NCI-H2107 (cell line): ENCODE measurements at places on chromosomes 13 and 19.

GRCh38 chr19:19385896-19386869 is 19.3 kb upstream of the GATAD2A start:
- DNase-seq: no peak

DNA sequence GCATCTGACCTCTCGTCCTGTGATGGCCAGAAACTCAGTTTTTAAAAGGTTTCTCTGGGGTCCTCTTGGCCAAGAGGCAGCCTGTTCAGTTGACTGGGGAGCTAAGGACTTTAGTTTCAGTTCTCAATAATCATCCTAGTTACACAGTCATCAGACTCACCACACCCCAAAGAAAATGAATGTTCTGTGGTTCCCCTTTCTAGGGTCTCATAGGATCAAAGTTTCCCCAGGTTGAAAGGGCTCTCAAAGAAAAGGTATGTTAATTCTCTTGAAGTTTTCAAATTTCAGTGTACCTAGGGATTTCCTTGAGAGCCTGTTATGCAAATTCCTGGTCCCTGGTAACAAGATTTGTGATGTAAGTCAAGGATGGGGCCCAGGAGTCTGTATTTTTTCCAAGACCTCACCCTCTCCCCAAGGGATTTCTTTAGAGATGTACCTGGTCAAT is 94.9 kb downstream of the FAM216B start:
- no peak for DNase-seq

GRCh38 chr19:36894849-36895383 is 21.2 kb downstream of the ZNF829 start:
- DNase-seq: no peak

GRCh38 chr13:106232681-106233080 is 302.8 kb downstream of the EFNB2 start:
- no peak for DNase-seq

DNA sequence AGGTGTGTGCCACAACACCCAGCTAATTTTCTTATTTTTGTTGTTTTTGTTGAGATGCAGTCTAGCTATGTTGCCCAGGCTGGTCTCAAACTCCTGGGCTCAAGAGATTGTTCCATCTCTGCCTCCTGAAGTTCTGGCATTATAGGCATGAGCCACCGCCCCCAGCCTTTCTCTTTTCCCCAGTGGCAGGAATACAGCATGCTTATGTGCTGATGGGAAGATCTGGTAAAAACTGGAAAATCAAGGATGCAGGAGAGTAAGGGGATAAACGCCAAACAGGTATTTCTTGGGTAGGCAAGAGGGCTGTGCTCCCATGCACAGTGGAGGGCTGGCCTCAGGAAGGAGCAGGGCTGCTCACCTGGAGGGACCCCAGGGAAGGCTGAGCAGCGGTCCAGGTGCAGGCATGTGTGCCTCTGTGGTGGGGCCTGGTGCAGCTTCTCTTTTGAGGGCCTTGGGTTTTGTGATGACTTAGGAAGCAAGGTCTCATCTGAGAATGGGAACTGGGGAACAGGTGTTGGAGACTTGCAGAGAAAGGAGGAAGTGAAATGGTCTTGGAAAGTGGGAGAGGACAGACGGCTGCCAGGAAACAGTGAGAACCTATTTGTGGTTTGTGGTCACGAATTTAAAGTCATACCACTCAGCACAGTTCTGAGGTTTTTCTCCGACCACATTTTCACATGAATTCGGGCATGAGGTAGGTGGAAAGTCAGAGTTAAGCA is 106.5 kb downstream of the TEX26 start:
- DNase-seq: peak; percentile 4

GRCh38 chr19:11034449-11035213 is 54.6 kb upstream of the LDLR start:
- DNase-seq: no peak

GRCh38 chr19:37963190-37963936 is 56.4 kb downstream of the SIPA1L3 start:
- DNase-seq: no peak

DNA sequence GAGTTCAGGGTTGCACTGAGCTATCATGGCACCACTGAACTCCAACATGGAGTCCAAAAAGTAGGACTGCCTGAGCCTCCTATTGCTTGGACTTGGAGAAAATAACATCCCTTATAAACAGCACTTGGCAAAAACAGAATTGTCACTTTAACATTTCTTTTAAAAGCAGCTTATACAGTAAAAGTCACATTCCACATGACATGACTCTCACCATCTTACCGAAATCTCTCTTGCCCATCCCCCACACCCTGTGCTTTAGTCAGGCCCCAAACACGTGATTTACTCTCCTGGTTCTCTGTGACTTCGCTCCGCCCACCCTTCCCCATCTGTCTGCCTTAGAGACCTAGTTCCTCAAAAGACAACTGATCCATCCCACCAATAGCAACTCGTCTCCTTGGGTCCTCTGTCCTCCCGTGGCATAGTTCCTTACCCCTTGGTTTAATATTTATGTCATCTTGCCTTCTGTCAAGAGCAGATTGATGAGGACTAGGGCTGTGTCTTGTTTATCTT is 4.6 kb downstream of the SAFB start:
- DNase-seq: no peak

GRCh38 chr13:51152701-51153100 is 41.6 kb upstream of the C13orf42 start:
- peak; percentile 20 for DNase-seq

DNA sequence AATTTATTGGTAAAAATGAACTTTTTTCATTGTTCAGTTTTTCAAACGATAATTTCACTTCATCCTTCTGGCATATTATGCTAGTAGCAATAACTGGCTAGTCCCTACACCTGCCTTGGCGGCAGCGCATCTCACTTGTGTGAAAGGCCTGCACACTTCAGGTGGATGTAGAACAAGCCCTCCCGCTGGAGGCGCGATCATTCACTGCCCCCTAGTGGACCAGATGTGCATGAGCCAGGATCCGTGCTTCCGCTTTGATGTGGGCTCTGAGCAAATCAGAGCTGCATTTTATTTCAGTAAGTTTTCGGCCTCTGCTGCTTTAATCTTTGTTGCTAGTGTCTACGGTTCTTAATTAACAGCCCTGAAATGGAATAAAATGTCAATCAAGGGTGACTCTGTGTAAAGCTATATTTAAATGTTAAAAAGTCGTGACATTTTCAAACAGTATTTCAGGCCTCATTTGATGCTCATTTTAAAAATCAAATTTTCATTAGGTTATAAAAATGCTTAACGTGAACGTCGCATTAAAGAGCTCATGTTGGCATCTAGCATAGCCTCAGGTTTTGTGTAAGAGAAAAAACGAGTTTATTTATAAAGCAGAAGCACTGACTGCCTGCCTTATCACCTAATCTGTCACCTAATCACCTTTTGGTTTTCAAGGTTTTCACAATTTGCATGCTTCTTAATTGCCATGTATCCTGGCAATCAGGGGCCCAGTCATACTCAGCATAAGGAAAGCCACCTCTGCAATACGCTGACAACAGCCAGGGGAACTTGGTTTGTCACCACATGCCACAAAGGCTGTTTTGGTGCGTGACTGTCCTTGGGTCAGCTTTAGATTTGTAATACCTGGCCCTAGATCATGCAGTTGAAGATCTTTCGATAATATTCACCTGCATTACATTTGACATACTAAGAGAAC is 112.2 kb downstream of the TEX26 start:
- peak; percentile 70 for DNase-seq

- no peak for DNase-seq
Measured at GRCh38 chr13:35888981-35889380, 242.2 kb downstream of the DCLK1 start.

- no peak for DNase-seq
Measured at GRCh38 chr13:101450749-101451130, 1.7 kb upstream of the ITGBL1 start.

DNA sequence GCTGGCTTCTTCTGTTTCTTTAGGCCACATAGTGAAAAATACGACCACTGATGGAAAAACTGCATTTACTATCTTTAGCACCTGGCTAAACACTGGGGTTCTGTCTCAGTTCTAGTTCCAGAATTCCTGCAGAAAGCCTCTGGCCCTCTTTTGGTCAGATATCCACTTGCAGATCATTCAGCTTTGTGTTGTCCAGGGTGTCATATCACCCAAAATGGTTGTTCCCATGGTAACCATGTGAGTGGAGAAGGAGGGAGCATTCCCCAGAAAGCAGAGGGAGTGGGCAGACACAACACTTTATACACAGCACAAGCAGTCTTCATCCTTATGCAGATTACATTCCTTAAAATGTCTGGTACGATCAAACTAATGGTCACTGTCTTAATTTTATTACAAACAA is 73.5 kb downstream of the CAB39L start:
- DNase-seq: no peak

GRCh38 chr13:51323824-51324511 is 15.5 kb upstream of the SERPINE3 start:
- no peak for DNase-seq

- DNase-seq: no peak
Measured at GRCh38 chr13:27978301-27978968, 9.3 kb upstream of the CDX2 start.

DNA sequence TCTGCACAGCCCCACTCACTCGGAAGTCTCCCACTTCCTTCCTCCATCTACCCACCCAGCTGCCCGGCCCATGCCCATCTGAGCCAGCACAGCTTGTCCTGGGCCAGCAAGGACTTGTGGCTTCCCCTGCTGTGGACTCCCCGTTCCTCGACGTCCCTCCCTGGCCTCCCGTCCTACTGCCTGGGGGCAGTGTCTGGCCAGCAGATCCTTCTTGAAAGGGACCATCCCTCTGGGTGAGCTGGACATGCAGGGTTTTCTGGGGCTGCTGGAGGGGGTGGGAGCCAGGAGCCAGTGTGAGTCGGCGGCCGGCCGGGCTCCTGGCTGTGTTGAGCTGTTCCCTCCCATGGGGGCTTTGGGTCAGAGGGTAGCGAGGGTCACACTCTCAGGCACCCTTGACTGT is 26.7 kb downstream of the CRTC1 start:
- no peak for DNase-seq

- DNase-seq: no peak
Measured at GRCh38 chr19:24040621-24041020, 46.4 kb upstream of the ZNF254 start.

DNA sequence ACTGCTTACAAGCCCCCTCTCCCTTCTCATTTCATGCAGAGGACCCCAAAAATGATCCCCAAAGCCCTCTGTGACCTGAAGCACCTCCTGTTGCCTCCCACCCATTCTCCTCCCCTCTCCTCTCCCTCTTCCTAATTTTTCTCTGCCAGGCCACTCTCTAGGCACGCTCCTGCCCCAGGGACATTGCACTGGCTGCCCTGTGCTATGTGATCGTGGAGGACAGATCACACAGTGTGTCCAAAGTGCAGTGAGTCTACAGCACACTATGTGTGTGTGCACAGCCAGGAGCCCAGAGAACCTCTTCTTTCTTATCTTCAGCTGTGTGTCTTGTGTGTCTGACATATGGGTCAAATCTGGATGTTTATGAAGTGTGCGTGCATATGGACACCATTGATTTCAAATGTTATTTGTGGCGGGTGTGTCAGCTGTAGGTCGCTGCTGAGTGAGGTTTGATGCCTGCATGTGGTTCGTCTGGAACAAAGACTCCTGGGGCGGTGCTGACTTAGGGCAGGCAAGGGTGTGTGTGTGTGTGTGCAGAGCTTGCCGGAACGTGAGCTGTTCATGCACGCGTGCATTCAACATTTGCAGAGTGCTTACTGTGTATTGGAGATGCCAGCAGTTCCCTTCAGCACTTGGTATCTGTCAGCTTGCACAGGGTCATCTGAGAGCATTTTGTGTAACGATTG is 2.1 kb upstream of the KLHL26 start:
- no peak for DNase-seq

- DNase-seq: no peak
Measured at GRCh38 chr13:60757501-60758215, 360.6 kb downstream of the TDRD3 start.

DNA sequence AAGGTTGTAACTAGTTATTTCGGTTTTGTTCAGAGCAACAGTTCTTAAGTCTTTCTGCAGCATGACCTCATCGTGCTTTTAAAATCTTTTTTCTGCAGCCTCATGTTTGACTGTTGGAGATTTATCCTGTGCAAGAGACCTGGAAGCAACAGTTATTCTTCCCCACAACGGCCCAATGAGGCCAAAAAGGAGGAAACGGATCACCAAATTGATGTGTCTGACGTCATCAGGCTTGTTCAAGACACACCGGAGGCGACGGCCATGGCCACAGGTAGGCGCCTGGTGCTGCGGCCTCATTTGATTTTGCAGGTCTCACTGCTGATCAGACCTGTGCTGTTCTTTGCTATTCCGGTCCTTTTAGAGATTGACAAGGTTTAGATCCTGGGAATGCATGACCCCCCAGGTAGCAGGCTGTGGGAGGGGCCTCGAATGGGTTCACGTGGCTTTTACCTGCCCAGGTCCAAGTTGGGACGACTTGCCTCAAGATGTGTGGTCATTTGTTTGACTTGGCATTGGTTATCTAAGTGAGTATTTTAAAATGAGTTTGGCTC is 66.8 kb upstream of the MCF2L start:
- DNase-seq: no peak

GRCh38 chr13:109436055-109436622 is 350.2 kb downstream of the IRS2 start:
- DNase-seq: no peak

DNA sequence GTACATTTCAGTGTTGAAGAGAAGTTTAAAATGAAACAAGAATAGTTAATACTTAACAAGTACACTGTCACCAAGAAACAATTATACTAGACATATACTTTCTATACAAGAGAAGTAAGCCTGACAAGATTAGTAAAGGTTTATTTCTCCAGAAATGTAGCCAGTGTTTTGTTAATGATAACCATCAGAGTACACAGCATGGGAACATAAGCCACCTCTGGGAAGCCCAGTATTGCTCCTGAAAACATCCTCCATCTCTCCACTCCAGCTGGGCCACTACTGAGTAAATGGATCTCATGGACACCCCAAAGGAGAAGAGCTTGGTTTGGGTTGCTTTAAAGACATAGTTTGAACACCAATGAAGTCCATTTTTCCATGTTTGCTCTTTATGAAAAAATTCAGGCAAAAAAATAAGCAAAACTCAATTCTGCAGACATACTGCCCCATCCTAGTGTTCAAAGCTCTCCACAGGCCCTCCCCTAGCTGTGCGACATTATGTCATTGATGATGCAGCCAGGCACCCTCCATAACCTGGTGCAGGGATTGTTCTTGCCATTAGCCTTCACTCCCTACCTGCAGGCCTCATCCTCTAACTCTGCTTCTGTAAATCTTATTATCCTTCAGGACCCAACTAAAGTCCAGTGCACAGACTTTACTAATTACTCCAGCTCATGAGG is 61.9 kb downstream of the LHFPL6 start:
- DNase-seq: no peak

DNA sequence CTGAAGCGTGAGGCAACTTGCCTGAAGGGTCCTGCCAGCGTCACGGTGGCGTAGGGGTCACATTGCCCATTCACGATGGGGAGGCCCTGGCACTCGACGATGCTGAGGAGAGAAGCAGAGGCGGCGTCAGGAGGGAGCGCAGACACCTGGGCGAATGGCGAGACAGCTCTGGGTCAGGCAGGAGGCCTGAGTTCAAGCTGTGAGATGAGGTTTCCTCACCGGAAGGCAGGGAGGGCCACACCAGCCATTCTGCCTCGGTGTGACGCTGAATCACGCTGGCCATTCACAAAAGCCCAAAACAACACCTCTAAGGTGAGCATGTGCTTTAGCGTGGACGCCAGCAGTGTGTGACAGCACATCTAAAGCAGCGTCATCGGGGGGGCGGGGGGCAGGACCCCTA is 54.0 kb upstream of the C13orf46 start:
- DNase-seq: no peak

- no peak for DNase-seq
Measured at GRCh38 chr19:31387717-31388301, 38.6 kb upstream of the TSHZ3 start.
